Endodermal cell (in vitro differentiated cells): ENCODE measurements at places on chromosomes 5 and 9. TPM values are rescaled to one million over a fixed set of nuclear protein-coding genes. Genes with fewer than 3 reads are reported as not detected.
A peak's percentile ranks its signal among the peaks of the same experiment; 100 is the strongest.

DNA sequence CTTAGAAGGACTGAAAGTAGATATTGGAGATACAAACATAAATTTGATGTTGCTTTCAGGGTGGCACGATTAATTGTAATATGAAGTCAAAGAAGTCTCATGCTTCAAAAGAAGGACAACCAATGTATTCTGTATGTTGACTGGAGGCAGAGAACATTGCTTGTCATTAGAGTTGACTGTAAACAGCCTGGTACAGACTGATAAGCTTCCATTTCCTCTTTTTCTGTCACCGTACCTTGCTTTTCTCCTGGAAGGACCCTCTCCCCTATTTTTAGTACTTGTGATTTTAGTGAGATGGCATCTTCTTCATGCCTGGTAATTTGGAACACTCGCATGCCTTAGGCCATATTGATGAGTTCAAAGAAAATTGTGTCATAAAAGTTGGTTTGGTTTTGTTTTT lies 809.4 kb downstream of the PRELID2 start:
- DNase-seq, result no peak

DNA sequence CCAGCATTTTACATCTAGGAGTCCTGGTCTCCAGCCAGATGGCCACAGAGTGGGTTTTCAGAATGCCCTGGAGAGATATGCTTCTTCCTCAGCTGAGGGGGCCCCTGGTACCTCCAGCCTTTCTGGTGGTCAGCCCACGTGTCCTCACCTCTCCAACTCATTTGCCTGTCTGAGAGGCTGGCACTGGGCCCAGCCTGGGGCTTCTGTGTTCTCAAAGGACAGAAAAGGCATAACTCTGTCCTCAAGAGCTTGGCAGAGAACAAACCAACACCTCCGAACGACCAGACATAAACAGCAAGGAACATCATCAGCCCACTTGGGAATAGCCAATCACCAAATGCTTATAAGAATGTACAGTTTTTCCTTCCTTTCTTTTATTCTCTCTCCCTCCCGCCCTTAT lies 17.1 kb downstream of the ENG start:
- no peak for DNase-seq

GRCh38 chr5:113202746-113203716 lies 226.4 kb downstream of the DCP2 start:
- DNase-seq, result peak; percentile 91

GRCh38 chr9:2086971-2087370 lies 71.8 kb downstream of the SMARCA2 start:
- DNase-seq, result no peak

- DNase-seq, result no peak
These were observed 141.5 kb upstream of the GAS1 start for GRCh38 chr9:87088621-87089365.

- DNase-seq, result no peak
These were observed 695.4 kb downstream of the PTPRD start for GRCh38 chr9:9917400-9917799.

DNA sequence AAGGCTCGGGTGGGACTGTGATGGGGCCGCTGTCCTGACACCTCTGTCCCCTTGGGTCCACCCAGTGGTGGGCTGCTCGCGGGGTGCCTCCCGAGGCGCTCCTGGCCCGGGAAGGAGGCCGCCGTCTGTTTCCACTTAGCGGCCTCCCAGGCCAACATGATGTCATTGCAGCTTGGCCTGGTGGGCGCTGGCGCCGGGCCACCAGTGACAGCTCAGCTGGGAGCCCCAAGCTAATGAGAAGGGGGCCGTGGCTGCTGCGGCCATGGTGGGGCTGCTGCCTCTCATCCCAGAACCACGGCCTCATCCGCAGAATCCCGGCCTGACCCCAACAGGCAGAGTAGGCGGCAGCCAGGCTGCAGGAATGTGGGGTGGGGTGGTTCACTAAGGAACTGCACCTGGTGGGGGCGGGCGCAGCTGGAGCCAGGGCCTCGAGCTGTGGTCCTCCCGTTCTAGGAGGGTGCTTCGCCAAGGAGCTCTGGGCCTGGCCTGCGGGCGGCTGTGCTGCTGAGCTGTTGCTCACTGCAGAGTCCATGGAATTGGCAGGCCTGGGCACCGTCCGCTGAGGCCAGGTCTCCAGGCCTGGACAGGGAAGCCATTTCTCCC lies 123.5 kb upstream of the COL5A1 start:
- DNase-seq, result peak; percentile 75

DNA sequence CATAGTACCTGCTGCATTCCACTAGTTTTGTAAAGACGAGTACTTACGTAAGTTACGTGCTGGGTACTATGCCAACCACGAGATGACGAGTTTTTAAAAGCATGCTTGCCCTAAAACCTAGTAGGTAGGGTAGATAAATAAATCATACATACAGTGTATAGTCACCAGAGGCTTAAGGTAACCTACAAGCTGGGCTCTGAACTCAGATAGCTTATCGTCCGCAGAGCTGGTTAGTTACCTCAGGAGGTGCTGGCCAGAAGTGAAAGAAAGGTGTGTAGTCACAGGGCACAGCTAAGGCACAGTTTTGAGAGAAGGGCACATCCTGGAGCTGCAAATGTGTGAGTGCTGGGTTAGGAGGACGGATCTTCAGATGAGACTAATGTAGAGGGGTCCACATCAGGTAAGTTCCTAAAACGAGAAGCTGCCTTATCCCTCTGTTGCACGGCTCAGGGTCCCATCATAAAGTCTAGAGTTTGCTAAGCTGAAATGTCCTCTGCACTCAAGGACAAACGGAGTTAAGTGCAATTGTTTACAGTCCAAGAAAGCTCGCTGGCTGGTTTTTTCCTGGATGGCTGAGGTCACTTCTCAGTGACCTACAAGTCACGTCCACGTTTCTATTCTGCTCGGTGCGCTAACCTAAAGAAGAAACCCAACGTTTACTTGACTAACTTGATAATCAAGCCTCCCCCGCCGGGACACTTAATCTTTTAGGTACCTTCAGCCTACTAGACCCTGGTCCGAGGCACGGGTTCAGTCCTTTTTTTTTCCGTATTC lies 1.1 kb upstream of the SNX24 start:
- peak; percentile 64 for DNase-seq

- DNase-seq, result no peak
These were observed 173.4 kb upstream of the CDH12 start for GRCh38 chr5:23026252-23027170.

- no peak for DNase-seq
These were observed 374.3 kb downstream of the EBF1 start for GRCh38 chr5:158725297-158725851.

DBH gene
- total RNA-seq, result not detected in 2 replicates

HEMGN gene
- total RNA-seq, result not detected in 2 replicates

ITGA1 gene
- 1.4 to 3.5 TPM (median 2.1 TPM) in 3 replicates for total RNA-seq

SELENOP gene
- 121 TPM in 2 replicates for total RNA-seq

PKD2L2 gene
- not detected in 3 replicates for total RNA-seq

NEURL1B gene
- total RNA-seq, result 4.9 TPM in 2 replicates

IGFBPL1 gene
- 39.0 and 40.5 TPM in 2 replicates for total RNA-seq

AMBP gene
- 1.3 to 2.9 TPM (median 2.7 TPM) in 3 replicates for total RNA-seq

CCNJL gene
- total RNA-seq, result 10.4 to 18.7 TPM (median 18.6 TPM) in 3 replicates
